ENCODE measurements at places on chromosomes 11 and 22.

DNA sequence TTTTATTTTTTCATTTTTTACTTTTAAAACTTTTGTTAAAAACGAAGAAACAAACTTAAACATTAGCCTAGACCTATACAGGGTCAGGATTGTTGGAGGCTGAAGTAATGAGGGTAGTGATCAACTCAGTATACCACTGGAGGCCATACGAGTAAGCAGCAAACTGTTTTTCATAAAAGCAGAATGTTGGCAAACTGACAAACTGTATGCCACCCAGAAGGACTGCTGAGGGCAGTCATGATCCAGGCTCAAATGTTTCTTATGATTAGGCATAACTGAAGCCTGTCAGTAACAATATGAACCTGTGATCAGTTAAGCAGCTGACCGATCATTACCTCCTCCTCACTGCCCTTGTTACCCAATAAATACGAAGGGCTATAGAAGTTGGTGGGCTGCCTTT is 10.2 kb upstream of the SC5D start:
- no peak for DNase-seq

GRCh38 chr11:65899356-65900124 is 648 bp downstream of the FOSL1 start:
- DNase-seq: peak; percentile 77

DNA sequence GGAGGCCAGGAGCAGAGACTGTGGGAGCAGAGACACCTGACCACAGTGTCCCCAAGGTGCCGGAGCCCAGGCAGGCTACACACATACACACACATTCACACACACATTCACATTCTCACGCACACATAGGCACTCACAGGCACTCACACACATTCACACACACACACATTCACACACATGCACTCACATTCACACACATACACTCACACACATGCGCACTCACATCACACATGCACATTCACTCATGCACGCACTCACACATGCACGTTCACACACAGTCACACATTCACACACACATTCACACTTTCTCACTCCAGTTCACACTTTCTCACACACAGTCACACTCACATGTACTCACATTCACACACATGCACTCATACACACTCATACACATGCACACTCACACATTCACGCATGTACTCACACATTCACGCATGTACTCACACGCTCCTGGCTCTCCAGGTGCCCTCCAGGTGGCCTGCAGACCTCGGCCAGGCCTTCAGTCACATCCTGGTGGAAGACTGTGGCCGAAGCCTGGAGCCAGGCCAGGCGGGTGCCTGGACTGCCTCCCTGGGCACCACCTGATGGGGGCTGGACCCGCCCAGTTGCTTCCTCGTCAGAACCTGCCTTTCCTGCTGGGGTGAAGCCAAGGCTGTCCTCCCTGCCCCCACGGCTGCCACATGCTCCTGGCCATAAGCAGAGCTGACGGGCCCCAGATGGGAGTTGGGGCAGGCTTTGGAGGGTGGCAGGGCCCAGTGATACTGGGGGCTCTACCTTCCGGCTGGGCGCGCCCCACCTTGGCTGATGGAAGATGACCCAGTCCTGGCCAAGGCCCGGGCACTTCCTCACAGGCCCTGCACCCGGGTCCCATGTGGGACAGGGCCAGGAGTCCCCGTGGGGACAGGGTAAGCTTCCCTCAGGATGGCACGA is 89.5 kb downstream of the WNT7B start:
- no peak for DNase-seq

GRCh38 chr11:57144075-57144474 is 37.7 kb upstream of the LRRC55 start:
- DNase-seq: no peak

- no peak for DNase-seq
Measured at GRCh38 chr11:107962181-107962580, 33.9 kb downstream of the RAB39A start.

- DNase-seq: peak; percentile 75
Measured at GRCh38 chr11:798093-798713, at the start of gene SLC25A22. Gene SLC25A22, minus strand, starts transcription at chr11:798281. Its CDS starts 3,275 bp downstream, at chr11:795006.

GRCh38 chr11:70845591-70846041 is 406.8 kb downstream of the SHANK2 start:
- no peak for DNase-seq

GRCh38 chr22:48720662-48721394 is 1106.8 kb downstream of the BRD1 start:
- DNase-seq: no peak

DNA sequence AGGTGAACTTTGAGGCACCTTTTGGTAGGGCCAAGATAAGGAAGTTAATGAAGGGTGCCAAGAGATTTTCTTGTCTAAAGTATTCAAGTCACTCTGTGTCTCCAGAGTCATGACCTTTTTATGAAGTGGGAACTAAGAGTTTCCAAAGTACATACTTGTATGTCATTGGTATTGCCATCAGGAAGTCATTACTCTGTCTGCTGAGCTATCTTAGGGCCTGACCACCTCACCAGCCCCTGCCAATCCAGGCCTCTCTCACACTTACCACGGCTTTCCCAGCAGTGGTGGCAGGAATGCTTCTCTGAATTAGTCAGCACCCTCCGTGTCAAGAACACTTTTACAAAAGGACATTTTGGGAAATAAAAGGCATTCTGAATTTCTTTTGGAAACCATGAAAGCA is 192.8 kb upstream of the MTNR1B start:
- no peak for DNase-seq

- DNase-seq: no peak
Measured at GRCh38 chr11:69963533-69964246, 114.4 kb upstream of the ANO1 start.

- no peak for DNase-seq
Measured at GRCh38 chr11:24108609-24109008, 388.2 kb upstream of the LUZP2 start.

DNA sequence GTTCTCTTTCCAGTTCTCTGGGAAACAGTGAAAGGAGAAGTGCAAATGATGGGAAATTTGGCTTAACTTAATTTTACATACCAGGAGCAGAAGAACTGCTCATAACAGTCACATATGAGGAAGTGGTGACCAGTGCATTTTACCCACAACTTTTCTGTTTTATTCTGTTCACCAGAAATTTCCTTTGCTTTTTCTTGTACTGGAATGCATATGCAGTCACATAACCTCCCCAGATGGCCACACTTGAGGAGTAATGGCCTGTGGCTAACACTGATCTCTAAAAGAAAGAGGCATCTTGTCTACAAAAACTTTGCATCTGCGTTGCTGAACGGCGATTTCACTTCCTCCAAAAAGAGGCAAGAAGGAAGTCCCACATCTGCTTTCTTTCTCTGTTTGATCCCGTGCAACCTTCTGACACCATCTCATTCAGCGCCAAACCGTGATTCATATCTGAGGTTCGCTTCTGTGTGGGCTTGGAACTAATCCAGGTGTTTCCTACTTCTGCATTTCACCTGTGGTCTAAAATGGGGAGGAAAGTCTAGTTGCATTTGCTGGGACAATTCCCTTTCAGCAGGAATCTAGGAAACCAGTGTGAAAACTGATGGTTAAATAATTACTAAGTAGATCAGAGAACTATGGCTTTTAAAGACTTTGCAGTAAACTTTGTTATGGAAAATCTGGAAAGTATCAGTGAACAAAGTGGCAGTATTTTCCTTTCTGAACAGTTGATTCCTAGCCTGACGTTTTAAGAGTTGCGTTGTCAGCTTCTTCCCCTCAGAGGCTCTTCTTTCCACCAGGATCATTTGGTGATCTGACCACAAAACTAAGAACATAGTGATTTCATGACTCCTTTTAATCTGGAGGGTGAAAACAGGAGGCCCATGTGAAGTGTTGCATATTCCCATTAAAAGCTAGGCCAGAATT is 4.2 kb upstream of the MPEG1 start:
- DNase-seq: no peak

GRCh38 chr11:119795231-119795630 is 66.2 kb upstream of the NECTIN1 start:
- DNase-seq: no peak

- no peak for DNase-seq
Measured at GRCh38 chr11:119194811-119195440, 9.7 kb downstream of the NHERF4 start.

GRCh38 chr11:47967577-47968525 is 12.5 kb upstream of the PTPRJ start:
- DNase-seq: no peak

GRCh38 chr11:65426839-65427690 is 4.5 kb downstream of the NEAT1 start:
- no peak for DNase-seq

DNA sequence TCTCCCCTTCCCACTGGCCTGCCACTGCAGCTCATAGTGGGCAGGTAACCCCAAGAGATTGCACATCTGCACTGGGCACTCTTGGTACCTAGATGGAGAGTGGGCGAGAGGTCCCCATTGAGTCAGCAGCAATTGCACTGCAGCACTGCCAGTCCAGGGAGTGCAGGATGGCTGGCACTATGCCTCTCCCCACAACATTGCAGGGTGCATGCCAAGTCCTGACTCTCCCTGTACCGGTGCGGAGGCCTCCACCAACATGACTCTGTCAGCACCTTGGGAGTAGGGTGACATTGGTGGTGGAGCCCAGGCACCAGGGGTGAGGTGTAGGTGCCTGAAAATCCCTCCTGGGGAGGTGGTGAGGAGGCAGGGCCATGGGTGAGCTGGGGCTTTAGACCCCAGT is 82.2 kb downstream of the TRAF6 start:
- DNase-seq: no peak

DNA sequence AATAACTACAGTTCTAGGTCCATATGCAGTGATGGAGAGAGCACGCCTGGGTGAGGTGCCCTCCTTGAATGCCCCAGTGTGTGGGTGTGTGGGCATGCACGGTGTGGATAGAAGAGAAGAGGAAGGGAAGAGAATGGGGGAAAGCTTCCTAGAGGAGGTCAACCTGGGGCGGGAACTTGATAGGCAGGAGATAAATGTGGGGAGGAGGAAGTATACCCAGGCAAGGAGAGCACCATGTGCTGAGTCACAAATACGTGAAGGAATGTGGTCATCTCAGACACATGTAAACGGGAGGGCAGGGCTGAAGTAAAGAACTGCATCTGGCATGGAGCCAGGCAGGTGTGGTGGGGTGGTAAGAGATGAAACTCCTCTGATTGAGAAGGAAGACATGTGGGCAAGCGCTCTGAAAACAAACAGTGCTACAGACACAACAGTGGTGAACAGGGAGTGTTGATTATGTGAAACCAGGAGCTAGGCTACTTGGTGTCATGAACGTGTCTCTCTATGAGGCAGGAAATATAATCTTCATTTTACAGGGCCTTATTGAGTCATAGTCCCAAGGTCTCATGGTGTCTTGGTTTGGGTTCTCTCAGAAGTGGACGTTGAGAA is 61.5 kb upstream of the EED start:
- DNase-seq: no peak

DNA sequence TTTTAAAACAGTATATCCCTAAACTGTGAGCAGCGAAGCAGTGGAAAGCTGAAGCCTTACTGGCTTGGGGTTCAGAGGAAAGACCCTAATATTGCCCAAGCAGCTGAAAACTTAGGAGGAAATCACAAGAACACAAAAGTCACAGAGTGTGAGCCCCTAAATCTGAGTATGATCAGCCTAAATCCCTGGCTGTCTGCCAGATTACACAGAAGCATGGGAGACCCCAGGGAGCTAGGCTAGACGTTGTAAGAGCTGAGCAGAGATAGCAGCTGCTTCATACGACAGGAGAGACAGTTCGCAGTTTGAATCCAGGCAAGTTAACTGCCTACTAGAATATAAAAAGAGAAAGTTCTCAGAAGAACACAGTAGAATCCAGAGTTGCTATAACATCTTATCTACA is 81.2 kb downstream of the PACS1 start:
- DNase-seq: no peak

DNA sequence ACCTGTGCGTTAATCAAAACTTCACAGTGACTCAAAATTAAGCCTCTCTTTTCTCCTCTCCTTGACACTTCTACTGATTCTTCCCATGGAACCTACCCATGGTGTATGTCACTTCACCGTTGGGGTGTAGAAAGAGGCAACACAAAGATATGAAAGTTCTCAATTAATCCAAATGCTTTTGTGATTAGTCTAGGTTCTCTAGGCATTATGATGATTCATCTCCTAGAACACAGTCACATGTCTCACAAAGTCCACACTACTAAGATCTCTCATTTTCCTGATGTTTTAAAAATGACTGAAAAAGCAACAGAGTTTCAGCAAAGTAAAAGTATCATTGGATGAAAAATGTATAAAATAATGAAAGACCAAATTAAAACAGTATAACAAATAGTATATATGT is 13.7 kb upstream of the SCGB2A2 start:
- no peak for DNase-seq

DNA sequence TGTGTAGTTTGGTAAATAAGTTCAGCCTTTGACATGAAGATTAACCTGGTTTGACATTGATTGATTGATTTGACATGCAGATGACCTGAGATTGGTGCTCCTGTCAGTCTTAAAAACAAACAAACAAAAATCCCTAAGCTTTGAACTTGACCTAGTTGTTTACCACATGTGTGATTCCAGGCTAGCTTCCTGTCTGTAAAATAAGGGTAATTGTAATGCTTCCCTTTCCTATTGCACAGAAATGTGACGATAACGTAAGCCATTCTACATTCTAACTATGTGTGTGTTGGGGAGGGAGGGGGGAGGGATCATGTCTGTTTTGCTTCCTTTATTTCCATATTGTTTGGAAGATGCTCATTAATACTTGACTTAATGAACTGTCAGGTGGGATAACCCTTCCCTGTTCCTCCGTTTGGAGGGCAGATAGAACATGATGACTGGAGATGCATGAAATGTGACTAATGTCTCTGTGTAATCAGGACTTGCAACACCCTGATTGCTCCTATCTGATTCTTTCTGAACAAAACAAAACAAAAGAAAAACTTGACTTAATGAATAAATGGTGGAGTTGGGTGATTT is 106.1 kb upstream of the CLMP start:
- no peak for DNase-seq

DNA sequence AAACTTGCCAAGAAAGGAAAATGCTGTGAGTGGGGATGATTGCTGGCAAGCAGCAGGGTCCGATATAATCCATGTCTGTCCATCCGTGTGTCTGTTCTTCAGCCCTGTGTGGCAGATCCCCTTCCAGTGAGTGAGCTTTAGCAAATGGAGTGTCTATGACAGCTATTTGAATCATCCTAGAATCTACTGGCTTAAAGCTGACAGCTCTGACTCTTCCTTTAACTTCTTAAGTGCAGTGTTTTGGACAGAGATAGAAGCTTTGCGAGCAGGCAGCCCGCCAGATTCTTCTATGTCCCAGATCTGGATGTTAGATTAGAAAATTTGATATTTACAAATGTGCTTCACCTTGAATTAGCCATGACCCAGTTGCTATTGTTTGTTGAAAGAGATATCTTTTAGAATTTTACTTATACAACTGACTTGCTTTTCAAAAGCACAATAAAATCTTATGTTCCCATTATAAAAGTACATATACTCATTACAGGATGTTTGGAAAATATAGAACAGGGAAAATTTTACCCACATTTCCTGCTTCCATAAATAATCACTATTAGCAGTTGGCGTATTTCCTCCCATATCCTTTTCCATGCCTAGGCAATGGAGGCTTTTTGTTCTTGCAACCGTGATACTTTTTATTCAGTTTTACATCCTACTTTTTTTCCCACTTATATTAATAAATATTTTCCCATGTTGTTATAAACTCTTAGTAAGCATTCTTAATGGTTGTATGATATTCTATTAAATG is 124.5 kb downstream of the COMMD9 start:
- DNase-seq: no peak

- peak; percentile 1 for DNase-seq
Measured at GRCh38 chr11:71080239-71081097, 171.9 kb downstream of the SHANK2 start.

- no peak for DNase-seq
Measured at GRCh38 chr11:5336331-5336730, 7.0 kb downstream of the OR51B5 start.

- no peak for DNase-seq
Measured at GRCh38 chr11:96107143-96107824, 183.4 kb upstream of the MTMR2 start.

Data from stimulated activated CD4-positive, alpha-beta T cell treated with anti-CD3 and anti-CD28 coated beads, Interleukin-2, amount 100 ng/mL, for 4 hours (primary cell).